ENCODE measurements at places on chromosomes 2 and 18.
A peak's percentile ranks its signal among the peaks of the same experiment; 100 is the strongest.

GRCh38 chr2:103121106-103121505 is 359.3 kb downstream of the TMEM182 start:
- no peak for DNase-seq

DNA sequence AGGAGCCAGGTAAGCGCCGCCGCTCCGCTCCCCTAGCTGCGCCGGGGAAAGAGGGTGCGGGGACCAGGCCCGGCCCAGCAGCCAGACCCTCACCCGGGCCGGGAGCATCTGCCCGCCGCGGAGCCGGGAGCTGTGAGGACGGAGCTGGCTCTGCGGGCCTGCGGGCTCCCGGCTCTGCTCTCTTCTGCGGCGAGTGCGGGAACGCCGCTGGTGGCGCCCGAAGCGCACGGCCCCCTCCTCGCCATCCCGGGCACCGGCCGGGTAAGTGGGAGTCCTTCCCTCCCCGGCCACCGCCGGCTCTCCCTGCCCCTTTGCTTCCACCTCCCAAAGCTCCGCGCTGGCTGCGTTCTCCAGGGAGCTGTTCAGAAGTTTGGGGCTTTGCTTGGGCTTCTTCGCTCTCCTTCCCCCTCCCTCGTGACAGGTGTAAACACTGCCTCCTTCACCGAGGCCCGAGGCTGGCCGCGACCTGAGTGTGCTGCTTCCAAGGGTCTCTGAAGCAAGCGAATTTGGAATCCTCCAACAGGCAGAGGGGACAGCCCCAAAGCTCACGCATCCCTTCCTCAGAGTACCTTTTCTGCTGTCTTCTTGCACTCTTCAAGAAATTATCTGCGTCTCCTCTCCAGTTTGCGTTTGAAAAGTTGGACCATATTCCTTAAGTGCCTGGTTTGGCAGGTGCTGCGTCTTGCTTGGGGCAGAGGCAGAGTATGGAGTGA is 632 bp downstream of the AFTPH start:
- peak; percentile 30 for DNase-seq

- no peak for DNase-seq
Measured at GRCh38 chr2:65786007-65786717, 353.8 kb upstream of the SPRED2 start.

DNA sequence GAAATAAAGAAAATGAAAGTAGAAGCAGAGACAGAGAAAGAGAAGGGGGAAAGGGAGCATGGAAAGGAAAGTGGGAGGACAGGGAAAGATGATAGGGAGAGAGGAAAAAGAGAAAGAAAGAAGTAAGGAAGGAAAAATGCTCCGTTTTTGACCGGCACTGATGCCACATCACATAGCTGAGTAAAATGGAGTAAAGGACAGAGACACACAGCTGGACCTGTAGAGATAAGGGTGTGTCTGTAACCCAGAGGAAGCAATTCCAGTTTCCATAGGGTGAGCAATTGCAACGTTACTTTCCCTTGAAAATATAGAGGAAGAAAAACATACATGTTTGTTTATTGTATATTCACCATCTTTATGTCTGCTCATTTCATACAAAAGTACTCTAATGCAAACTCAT is 1866.9 kb upstream of the PIK3C3 start:
- DNase-seq: no peak

GRCh38 chr18:52289392-52289791 is 50.6 kb upstream of the DCC start:
- no peak for DNase-seq
